ENCODE measurements at places on chromosomes 7 and 10.

DNA sequence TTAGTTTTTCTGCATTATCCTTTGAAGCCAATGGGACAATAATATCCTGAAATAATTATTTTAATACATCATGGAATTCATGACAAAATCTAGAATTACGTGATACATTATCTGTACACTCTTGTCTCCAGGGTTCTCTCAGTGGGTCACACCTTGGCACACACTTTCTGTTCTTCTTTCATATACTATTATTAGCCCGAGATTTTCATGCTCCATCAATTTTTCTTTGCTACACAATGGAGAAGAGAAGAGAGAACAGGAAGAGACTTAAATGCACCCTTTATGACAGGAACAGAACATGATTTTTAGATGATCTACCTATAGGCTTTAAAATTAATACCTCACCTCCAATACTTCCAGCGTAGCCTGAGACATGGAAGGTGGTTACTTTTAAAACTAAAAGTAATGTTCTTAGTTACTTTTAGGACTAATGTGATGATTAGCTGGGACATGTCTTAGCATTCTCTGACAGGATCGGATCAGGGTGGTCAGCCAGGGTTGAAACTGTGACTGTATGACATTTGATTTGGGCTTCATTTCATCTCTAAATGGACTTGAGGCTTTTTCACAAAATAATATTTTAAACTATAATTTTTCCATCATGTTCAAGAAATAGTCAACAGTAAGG is 148.2 kb upstream of the WNT16 start:
- DNase-seq = no peak

DNA sequence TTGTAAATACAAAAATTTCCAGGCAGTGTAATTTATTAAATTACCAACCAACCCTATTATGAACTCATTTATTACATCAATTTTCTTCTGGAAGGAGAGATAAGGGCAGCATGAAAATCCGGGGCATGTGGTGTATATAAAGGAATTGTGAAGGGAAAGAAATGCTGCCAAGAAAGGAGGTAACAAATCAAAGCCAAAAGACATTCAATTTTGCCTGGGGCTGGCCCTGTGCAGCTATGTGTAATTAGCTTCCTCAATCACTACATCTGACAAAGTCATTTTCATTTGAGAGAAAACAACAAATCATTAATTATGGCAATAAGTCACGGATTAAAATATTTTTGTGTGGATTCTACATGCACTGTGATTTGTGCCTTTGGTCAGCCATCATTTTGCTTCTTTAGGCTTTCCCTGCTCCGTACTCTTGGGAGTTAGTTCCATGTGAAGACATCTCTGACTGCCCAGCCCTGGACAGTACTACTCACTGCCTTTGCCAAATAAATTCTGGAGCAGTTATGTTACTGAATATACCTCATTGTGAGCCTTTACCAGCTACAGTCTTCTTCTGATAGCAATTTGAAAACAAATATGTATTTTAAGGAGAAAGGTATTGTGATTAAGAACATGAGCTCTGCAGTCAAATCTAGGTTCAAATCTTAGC is 191.7 kb downstream of the RELN start:
- DNase-seq = no peak

- no peak for DNase-seq
Measured at GRCh38 chr10:23192712-23193434, 761 bp downstream of the PTF1A start.

GRCh38 chr7:44537442-44537841 is 3.7 kb downstream of the NPC1L1 start:
- no peak for DNase-seq

- no peak for DNase-seq
Measured at GRCh38 chr7:27587429-27587828, 75.3 kb downstream of the HIBADH start.

DNA sequence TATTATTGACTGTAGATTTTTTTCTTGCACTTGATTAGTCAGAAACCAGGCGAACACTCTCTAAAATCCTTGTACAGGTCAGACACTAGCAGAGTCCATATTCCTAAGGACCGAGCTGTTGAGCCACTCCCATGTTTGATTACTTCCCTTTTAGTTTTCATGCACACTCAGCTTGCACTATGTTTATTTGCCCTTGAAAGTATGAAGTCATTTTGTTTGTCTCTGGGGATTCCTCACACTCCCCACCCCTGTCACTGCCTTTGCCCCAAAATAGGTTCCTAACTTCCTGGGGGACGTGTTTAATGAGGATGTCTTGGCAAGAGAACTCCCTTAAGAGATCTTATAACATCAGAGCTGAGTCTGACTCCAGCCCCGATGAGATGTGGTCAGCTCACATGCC is 182.1 kb downstream of the EVX1 start:
- DNase-seq = no peak

GRCh38 chr7:68699090-68699711 is 899.1 kb upstream of the AUTS2 start:
- DNase-seq = no peak

- no peak for DNase-seq
Measured at GRCh38 chr7:2283074-2283473, 31.2 kb downstream of the SNX8 start.

- no peak for DNase-seq
Measured at GRCh38 chr10:116056445-116057293, 216.3 kb downstream of the GFRA1 start.

DNA sequence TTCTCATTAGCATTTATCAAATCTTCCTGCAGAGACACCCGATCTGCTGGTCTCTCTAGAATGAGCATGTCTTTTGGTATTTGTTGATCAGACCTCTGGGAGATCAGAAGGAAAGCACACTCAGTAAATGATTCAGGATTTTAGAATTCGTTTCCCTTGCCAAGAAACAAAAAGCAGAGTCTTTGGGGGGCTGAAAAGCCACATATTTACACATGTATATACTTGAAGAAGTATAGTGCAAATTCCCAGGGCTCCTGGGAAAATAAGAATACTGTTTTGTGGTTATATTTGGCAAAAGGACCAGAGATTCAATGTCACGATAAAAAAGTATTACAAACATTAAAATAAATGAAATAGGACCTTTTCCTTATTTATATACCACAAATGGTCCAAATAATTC is 100.2 kb downstream of the AGMO start:
- DNase-seq = no peak

DNA sequence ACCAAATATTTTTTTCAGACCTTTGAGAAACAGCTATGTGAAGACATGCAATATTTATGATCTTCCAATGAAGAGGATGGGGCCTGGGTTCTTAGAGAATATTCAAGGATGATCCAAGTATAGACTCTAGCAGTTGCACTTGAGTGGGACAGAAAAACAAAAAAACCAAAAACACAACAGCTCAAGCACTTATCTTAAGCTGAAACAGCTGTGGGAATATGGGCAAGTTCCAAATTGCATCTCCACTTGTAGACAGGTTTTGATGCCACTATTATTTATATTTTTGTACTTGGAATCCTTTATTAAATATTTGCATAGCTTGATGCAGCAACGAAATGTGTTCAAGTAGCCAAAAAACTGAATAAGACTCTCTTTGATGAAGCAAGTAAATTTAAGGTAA is 2.2 kb upstream of the PDK4 start:
- no peak for DNase-seq

- DNase-seq = no peak
Measured at GRCh38 chr7:80707318-80707717, 68.9 kb downstream of the CD36 start.

DNA sequence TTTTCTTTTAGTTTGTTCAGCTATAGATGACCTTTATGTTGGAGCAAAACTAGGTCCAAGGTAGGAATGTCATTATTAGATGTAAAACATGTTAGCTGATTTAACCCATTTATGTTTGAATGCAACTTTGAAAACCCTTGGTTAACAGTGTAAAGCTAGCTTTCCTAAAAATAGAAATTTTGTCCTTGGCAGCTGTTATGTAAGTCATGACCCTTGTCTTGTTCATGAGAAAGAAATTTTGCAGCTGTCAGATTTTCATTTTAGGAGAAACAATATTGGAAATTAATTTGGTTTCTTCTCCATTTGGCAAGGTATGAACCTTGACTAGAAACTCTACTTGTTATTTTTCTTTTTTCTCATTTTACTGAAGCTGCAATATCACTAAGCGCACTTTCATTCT is 23.9 kb upstream of the CCAR1 start:
- no peak for DNase-seq

DNA sequence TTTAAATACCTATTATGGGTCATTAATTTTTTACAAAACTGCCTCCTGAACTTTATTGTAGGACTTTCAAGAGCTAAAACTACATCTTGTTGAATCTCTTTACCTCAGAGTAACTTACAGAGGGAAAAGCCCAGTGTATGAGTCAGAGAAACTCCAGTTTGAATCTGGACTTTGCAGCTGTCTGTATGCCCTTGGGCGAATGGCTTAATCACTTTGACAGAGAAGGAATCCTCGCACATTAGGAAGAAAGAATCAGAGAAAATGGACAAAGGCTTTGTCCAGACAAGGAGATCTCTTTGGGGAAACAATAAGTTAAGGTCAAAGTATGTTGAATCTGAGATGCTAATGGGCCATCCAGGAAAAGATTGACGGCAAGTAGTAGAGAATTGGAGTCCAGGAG is 484.2 kb upstream of the CELF2 start:
- DNase-seq = no peak

DNA sequence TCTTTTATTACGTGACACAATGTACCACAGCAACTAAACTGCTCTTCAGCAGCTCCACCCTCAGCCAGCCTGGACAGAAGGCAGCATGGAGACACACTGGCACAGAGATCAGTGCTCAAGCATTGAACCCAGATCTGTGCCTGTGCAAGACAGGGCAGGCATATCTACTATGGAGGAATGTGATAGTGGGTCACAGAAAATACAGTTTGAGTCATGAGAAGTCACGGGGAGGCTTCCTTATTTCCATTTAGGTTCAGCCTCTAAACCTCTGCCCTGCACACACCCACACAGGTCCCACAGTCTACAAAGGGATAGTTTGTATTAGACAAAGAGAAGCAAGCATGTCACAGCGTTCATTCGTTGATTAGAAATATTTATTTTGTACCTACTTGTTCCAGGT is 187.4 kb upstream of the AGR3 start:
- DNase-seq = no peak

DNA sequence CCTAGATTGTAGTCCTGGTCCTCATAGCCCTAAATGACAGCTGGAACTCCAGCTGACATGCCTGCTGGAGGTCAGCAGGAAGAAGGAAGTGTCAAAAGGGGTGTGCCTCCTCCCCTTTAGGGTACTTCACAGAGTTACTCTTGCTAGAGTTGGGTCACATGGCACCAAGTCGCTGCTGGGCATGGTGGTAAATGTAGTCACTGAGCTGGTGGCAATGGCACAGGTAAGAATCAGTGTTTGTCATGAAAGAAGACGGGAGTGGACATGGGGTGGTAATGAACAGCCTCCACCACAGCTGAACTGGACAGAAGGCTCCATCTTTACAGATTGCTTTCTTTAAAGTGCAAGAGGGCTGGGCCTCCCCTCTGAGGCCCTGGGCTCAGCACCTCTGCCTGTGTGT is 122.3 kb downstream of the ACTR3B start:
- no peak for DNase-seq

- no peak for DNase-seq
Measured at GRCh38 chr7:30084212-30084611, 50.6 kb upstream of the MTURN start.

DNA sequence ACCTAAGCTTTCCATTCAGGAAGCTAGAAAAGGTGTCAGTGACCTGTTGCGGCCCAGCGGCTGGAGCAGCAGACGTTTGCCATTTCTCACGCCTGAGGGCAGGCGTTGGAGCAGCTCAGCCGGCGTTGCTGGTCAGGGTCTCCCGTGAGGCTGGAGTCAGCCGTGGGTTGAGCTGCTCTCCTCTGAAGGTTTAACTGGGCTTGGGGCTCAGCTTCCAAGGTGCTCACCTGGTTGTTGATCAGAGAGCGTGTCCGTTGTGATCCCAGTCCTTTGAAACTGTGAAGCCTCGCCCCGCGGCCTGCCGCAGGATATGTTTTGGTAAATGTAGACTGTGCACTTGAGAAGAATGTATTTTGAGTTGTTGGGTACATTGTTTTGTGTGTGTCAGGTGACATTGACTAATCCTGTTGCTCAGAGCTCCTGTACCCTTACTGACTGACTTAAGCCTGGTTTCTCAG is 20.6 kb upstream of the PWWP2B start:
- no peak for DNase-seq

GRCh38 chr10:132370426-132371340 is 26.3 kb upstream of the PWWP2B start:
- no peak for DNase-seq

GRCh38 chr7:48875045-48875916 is 49.1 kb upstream of the CDC14C start:
- DNase-seq = peak; percentile 93

- DNase-seq = no peak
Measured at GRCh38 chr7:99798972-99799371, 15.0 kb upstream of the CYP3A4 start.

DNA sequence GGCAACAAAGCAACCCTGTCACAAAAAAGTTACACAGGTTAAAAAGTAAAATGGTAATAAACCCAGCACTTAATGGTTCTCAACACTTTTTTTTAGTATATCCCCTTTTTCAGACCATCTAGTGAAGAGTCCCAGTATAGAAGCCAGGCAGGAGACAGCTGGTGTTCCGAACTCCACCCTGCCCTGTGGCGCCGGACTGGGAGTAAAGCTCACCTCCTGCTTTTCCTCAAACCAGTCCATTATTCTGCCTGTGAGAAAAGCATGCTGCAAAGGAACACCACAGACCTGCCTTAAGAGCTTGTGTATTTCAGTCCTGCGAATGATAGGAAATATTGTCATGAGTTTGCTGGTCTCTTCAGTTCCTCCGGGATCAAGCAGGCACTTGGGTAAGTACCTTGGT is 81.0 kb downstream of the EZH2 start:
- DNase-seq = no peak

- no peak for DNase-seq
Measured at GRCh38 chr10:97154162-97154561, 31.6 kb downstream of the SLIT1 start.

DNA sequence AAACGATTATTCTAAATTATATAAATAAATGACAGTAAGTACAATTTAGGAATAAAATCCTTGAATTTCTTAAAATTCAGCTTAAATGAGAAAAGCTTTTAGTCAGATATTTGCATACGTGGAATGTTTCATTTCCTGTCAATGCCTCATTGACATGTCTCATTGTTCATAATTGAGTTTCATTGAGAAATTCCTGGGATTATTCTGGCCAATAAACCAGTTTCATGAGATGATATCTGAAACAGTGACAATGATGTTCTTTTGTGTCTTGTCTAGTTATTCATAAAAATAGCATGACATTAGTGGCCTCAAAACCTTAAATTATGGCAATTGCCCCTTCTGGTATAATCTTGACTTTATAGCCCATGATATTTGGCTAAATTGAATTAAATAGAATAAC is 95.8 kb downstream of the DKK1 start:
- no peak for DNase-seq

GRCh38 chr10:64148607-64149006 is 627.4 kb downstream of the REEP3 start:
- no peak for DNase-seq

Measured in posterior cingulate gyrus (tissue), 11 donors.